ENCODE measurements at places on chromosomes 5 and 9.

- no peak for DNase-seq
Observed at GRCh38 chr5:154541553-154541952, 63.5 kb upstream of the HAND1 start.

GRCh38 chr5:19044311-19044710, 943.7 kb downstream of the CDH18 start:
- no peak for DNase-seq

GRCh38 chr5:139157556-139157955, 40.6 kb downstream of the SIL1 start:
- DNase-seq = no peak

DNA sequence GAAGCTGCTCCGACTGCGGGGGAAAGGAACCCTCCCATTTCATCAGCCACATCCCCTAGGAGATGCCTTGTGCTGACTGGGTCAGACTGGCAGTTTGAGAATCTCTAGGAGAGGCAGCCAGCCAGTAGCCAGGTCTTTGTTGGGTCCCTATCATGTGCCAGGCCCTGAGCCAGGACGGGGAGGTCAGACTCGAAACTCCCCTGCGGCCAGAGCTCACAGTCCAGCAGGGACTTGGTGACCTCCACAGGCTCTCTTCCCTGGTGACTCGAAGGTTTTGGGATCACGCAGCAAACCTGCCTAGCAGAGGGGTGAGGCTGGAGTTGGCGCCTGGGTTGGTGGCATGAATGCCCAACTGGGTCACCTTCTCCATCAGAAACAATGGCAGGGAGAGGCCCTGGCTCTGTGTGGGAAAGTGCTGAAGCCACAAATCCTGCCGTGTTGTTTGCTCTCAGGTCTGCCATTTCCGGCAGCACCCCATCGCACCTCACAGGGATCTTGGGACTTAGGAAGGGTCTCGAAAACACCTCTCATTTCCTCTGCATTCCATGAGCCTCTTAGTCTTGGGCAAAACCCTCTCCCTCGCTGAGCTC, 14.4 kb upstream of the ORM1 start:
- no peak for DNase-seq

GRCh38 chr5:173042763-173043107, 13.4 kb upstream of the CREBRF start:
- DNase-seq = no peak

DNA sequence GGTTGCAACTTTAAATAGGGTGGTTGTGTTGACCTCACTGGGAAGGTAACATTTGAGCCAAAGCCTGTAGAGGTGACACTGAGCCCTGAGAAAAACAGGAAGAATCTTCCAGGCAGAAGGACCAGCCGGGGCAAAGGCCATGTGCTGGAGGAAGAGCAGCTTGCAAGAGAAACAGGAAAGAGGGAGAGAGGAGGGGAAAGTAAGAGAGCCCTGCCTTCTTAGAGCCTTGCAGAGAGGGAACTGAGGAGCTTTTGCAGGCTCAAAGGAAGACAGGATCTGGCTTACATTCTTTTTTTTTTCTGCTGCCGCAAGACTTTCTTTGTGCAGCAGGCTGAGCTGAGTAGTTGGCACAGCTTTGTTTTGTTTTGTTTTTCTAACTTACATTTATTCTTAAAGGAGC, 17.4 kb downstream of the C9orf153 start:
- no peak for DNase-seq

All from A549 (cell line).